Globus pallidus (tissue), 1 donor: ENCODE measurements at places on chromosomes 7 and 10.

- DNase-seq = no peak
Observed at GRCh38 chr7:3844540-3845151, 543.6 kb downstream of the SDK1 start.

DNA sequence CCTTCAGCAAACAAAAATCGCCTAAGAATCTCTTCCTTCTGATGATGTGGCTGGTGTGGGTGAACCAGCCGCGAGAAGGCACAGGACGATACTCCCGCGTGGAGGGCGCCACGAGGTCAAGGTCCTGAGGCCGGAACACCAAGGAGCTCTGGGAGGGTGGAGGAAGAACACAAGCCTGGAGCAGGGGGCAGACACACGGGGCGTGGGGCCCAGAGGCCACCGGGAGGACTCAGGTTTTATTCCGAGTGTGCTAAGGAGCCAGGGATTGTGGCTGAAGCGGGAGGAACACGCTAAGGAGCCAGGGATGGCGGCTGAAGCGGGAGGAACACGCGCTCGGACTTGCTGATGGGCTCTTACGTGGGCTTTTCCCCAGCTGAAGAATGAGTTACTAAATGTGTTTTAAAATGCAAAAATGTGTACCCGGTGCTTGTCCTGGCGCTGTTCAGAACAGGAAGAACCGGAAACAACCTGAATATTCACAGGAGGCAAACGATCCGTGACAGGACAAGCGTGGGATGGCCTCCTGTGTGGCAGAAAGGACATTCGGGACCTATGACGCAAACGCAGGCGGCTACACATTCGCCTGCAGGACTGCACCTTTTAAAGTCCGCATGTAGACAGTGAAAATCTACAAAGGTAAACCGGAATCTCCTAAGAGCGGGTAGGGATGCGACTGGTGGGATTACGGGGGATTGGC lies 64.0 kb downstream of the MAD1L1 start:
- no peak for DNase-seq

DNA sequence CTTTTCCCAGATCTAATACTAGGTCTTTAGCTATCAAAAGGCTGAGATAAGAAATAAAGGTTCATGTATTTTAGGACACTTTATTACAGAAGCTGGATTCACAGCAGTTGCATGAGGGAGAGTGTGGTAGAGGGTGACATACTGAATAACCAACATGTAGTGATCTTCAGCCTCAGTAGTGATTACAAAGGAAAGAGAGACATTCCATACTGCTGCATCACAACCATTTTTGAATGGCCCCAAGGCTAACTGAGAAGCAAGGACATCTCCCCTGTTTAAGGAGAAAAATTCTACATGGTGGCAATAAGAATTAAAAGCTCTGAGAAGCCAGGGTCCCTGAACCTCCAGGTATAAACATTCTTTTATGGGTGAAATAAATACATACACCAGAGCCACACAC lies 35.3 kb downstream of the COG5 start:
- no peak for DNase-seq

GRCh38 chr10:95505084-95505610 lies 56.0 kb downstream of the SORBS1 start:
- no peak for DNase-seq

DNA sequence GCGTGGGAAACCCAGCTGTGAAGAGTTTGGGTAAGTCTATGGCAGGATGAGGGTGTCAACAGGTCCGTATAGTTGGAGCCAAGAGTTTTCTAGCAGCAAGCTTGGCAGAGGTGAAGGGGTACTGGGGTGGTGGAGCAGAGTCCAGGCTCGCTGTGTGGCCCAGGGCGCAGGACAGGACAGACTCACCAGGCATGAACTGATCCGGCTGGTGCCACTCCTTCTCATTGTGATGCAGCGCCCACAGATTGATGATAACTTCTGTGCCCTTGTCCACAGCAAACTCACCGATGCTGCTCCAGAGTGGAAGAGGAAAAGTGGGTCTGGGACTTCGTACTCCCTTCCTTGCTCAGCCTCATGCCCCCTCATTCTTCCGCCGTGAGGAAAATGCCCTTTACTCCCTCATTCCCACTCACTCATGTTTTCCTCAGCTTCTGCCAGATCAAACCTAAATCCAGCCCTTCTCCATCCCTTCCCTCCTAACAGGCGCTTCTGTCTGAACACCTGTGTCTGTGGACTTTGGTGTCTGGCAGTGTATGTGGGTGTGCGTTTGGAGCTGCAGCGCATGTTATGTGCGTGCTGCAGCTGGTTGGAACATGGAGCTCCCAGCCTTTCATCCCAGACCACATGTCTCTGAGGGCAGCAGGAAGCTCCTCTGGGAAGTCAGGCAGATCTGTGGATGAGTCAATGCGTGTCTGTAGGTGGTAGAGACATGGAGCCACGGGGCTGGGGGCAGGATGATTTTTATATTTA lies 5.7 kb downstream of the CYP17A1 start:
- DNase-seq = no peak

DNA sequence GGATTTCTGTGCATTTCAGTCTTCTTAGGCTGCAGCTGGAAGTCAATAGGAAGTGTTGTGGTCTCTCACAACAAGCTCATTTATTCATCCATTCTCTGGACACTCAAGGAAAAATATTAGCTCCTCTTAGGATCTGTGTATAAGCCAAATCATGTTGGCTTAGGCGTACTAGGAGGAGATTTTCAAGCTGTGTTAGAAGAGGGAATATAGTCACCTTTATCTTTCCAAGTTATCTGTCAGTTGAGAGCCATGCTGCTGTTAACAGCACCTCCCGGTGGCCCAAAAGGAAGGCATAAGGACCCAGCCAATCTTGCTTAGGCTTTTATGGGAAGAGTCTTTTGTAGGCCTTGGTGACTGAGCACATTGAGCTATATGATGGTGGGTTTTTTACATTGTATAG lies 220.0 kb downstream of the LRMDA start:
- DNase-seq = no peak

GRCh38 chr7:119783799-119784198 lies 489.2 kb upstream of the KCND2 start:
- DNase-seq = no peak

- no peak for DNase-seq
Observed at GRCh38 chr7:47670729-47671128, 88.8 kb upstream of the TNS3 start.

DNA sequence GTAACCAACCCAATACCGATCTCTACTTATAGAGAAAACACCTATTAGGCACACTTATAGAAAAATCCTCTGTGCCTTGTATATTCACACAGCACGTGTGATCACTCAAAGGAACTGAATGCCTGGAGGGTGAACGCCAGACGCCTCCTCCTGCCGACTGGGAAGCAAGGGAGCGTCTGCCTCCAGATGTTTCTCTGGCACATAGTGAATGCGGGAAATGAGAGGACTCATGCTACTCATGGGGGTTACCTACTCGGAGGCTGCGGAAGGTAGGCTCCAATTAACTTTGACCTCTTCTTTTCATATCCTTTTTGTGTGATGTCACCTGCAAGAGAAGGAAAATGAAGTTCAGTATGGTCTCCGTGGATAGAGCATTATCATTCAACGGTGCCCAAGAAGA lies 203.3 kb downstream of the DIP2C start:
- no peak for DNase-seq

GRCh38 chr7:83271212-83272099 lies 108.8 kb upstream of the PCLO start:
- DNase-seq = peak; percentile 2

DNA sequence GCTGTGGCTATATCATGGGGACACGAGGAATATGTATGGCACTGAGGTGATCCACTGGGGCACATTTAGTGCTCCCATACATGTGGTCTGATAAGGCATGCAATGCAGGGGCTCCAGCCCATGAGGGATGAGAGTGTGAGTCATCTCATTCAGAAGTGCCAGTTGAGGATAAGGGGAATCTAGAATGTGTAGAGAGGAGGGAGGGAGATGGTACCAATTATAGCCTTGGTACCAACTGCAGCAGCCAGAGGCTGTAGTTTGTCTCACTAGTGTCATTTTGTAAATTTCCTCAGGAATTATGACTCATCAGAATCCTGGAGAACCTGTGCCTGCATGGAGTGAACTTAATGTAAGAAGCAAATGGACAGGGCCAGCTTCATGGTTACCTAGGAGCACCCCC lies 46.2 kb downstream of the LAMB4 start:
- no peak for DNase-seq

- no peak for DNase-seq
Observed at GRCh38 chr7:30663414-30663813, 18.8 kb downstream of the CRHR2 start.
